A549 treated with GW870086 at 1 μM for 4 hours (cell line): ENCODE measurements at places on chromosomes 6 and 20. TPM values are rescaled to one million over a fixed set of nuclear protein-coding genes. Genes with fewer than 3 reads are reported as not detected.

DHX16 gene
- 25.2 to 28.6 TPM (median 27.3 TPM) in 5 replicates for total RNA-seq

BHLHE23 gene
- not detected in 5 replicates for total RNA-seq

CCN6 gene
- not detected in 5 replicates for total RNA-seq

HCRTR2 gene
- total RNA-seq, result not detected in 5 replicates

QKI gene
- total RNA-seq, result 30.0 to 60.2 TPM (median 48.8 TPM) in 5 replicates

SNX9 gene
- 21.0 to 25.2 TPM (median 23.7 TPM) in 5 replicates for total RNA-seq

SLC35B3 gene
- 6.2 to 8.0 TPM (median 7.6 TPM) in 5 replicates for total RNA-seq

NRSN1 gene
- total RNA-seq, result not detected in 5 replicates

DOP1A gene
- 2.2 to 3.5 TPM (median 2.8 TPM) in 5 replicates for total RNA-seq

TRIM31 gene
- total RNA-seq, result 0.33 to 1.4 TPM (median 0.83 TPM) in 5 replicates

PPP1R14C gene
- 1.5 to 1.9 TPM (median 1.6 TPM) in 5 replicates for total RNA-seq

SPTLC3 gene
- total RNA-seq, result 0.06 to 0.21 TPM (median 0.09 TPM) in 3 of 5 replicates, not detected in the others

TBXT gene
- total RNA-seq, result not detected in 5 replicates

RPP40 gene
- 22.9 to 32.8 TPM (median 25.2 TPM) in 5 replicates for total RNA-seq

TMEM74B gene
- 1.9 to 3.7 TPM (median 3.3 TPM) in 5 replicates for total RNA-seq

CLVS2 gene
- total RNA-seq, result 0.07 to 0.32 TPM (median 0.15 TPM) in 5 replicates

EYA2 gene
- 1.7 to 2.7 TPM (median 2.4 TPM) in 5 replicates for total RNA-seq

GDAP1L1 gene
- 0.08 TPM in 1 of 5 replicates, not detected in the others for total RNA-seq

LPA gene
- total RNA-seq, result 0.03 to 0.13 TPM (median 0.09 TPM) in 5 replicates

CST3 gene
- 267 to 420 TPM (median 398 TPM) in 5 replicates for total RNA-seq

MRAP2 gene
- 1.4 to 2.0 TPM (median 1.9 TPM) in 5 replicates for total RNA-seq

TMEM63B gene
- 12.9 to 16.4 TPM (median 15.4 TPM) in 5 replicates for total RNA-seq

PCK1 gene
- 0.02 to 0.30 TPM (median 0.07 TPM) in 4 of 5 replicates, not detected in the other for total RNA-seq

ADGRF5 gene
- total RNA-seq, result 0.17 TPM in 1 of 5 replicates, not detected in the others
